T follicular helper cell (primary cell): ENCODE measurements at places on chromosomes 7 and 10.

- peak; percentile 57 for DNase-seq
Measured at GRCh38 chr10:73768881-73769280, 13.0 kb upstream of the CHCHD1 start.

DNA sequence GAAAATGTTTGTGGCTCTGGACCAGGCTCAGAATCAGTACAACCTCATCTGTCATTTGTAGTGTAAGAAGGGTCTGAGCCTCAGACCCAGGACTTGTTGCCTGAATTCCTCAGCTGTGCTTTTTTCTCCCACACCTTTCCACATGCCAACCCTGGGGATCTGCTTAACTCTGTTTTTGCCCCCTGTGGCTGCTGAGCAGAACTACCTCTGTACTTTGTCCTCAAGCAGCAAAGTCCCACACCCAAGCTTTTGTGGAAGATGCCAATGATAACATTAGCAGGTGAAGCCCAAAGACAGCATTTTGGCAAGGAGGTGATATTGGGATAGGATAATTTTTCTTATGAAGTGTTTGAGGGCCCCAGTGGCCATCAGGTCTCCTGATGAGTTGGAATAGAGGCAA is 5.8 kb upstream of the CYP2C18 start:
- DNase-seq: no peak

DNA sequence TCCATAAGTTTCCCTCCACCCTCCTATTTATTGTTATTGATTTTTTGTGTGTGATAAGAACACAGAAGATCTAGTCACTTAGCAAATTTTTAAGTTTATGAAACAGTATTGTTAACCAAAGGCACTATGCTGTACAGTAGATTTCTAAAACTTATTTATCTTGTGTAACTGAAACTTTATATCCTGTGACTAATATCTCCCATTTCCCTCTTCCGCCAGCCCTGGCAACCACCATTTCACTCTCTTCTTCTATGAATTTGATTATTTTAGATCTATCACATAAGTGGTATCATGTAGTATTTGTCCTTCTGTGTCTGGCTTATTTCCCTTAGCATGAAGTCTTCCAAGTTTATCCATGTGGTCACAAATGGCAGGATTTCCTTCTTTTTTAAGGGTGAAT is 144.3 kb upstream of the INHBA start:
- no peak for DNase-seq

DNA sequence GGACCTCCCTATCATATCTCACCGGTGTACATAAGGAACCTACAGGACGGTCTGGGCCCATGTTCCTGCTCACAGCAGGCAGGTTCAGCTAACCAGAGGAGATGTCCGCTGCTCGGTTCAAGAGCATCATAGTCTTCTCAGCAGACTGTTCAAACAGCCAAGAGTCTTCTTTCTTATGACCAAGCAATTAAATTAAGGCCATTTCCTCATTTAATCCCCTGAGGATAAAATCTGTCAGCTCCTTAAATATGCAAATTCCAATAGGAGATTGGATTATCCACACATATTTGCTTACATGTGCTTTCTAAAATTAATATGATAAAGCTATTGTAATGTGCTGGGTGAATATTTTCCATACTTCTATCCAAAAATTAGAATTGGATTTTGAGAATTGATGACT is 59.7 kb downstream of the LMBR1 start:
- no peak for DNase-seq

DNA sequence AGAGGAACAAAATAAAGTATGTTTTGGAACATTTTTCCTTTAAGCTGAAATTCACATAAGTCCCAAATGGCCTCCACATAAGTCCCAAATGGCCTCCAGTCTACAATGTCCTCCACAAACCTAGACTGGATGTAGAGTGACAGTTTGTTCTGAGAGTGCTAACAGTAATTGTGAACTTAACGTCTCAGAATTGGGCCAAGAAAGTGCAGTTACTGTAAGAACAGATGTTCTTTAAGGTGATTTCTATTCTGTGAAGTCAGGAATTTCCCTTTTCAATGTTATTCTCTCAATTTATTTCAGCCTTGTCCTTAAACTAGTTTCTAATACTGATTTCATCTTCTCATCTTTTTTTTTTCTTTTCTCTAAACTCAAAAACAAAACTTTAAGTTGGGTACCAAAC is 188.7 kb upstream of the SEMA3E start:
- no peak for DNase-seq

GRCh38 chr7:157517782-157518513 is 181.1 kb downstream of the DNAJB6 start:
- no peak for DNase-seq

GRCh38 chr10:73263693-73264347 is 11.4 kb upstream of the MRPS16 start:
- DNase-seq: no peak

GRCh38 chr7:120695848-120696247 is 162.1 kb downstream of the TSPAN12 start:
- DNase-seq: no peak

DNA sequence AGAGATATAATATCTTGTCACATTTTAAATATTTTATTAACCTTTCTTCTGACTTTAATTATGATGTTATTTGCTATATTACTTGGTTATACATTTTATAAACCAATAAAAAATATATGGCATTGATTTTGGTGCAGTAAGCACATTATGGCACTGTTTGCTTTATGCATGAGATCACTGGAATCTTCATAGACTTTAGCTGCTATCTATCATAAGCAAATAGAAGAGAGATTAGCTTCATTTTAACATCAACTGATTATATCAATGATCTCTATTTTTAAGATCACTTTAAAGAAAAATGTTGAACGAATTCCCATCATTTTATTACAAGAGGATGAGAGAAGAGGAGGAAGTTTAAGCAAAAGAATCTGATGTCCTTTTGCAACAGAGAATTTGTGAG is 58.6 kb upstream of the CDK1 start:
- no peak for DNase-seq

- DNase-seq: no peak
Measured at GRCh38 chr10:16989826-16990293, 139.8 kb downstream of the CUBN start.

DNA sequence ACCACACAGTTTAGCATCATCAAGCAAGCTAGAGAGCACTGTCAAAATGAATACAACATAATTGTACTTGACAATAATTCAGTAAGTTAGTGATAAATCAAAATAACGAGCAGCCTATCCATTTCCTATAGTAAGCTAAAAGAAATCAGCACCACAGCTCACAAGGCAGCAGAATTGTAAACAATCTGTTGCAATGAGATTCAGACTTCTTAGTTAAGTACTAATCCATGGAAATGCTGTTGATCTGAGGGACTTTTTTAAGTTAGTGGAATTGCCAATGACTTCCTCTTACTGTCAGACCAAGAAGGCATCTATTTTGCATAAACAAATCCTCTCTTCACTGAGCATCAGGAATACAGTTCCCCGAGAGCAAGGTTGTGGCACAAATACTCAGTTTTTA is 136.6 kb upstream of the CCDC6 start:
- DNase-seq: no peak

DNA sequence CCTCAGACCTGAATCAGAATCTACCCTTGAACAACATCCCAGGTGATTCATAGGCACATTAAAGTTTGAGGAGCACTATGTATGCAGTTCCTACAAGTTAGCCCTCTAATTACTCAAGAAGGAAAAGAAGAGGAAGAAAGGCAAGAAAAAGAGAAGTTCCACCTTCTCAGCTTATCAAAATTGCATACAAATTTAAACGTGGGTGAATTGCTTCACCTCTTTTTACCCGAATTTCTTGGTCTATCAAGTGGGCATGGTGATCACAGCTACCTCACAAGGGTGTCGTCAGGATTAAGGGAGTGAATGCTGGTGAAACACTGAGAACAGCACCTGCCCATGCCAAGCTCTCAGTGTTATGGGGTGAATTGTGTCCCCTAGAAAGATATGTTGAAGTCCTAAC is 43.8 kb upstream of the PAPSS2 start:
- no peak for DNase-seq

GRCh38 chr7:82087099-82087498 is 317.3 kb upstream of the HGF start:
- DNase-seq: no peak

DNA sequence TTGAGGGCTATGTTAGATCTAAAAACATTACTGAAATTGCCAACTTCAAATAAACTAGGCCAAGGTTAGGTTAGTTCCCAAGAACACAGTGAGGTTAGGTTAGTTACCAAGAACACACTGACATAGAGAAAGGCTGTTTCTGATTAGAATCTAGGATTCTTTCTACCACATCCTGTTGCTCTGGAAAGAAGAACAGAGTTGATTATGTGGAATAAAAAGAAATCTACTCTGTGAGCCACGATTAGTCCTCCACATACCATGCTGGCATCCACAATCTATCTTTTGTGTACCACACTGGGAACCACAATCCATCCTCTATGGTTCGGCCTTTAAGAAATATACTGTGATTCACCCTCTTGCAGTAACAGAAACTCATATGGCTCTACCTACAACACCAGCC is 91.4 kb downstream of the LRRTM3 start:
- DNase-seq: no peak

GRCh38 chr10:58775960-58776567 is 263.4 kb downstream of the BICC1 start:
- no peak for DNase-seq

GRCh38 chr10:32332299-32332750 is 14.6 kb downstream of the EPC1 start:
- peak; percentile 62 for DNase-seq

DNA sequence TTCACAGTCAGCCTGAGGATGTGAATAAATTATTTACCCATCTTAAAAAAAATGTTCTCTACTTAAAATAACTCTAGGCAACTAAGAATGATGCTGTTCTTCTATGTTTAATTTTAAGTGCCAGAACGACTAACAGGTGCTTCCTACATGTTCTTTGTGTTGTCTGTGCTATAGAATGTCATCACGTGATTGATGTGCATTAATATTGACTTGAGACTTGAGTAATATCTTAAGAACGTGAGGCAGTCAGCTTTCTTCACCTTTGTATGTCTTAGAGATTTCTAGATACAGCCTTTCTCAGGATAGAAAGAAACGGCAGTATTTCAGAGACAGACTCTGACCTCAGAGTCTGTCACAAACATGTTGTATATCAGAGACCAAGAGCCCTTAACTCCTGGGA is 274.6 kb downstream of the KCND2 start:
- DNase-seq: no peak

GRCh38 chr7:30139836-30140384 is 5.1 kb downstream of the MTURN start:
- DNase-seq: no peak

DNA sequence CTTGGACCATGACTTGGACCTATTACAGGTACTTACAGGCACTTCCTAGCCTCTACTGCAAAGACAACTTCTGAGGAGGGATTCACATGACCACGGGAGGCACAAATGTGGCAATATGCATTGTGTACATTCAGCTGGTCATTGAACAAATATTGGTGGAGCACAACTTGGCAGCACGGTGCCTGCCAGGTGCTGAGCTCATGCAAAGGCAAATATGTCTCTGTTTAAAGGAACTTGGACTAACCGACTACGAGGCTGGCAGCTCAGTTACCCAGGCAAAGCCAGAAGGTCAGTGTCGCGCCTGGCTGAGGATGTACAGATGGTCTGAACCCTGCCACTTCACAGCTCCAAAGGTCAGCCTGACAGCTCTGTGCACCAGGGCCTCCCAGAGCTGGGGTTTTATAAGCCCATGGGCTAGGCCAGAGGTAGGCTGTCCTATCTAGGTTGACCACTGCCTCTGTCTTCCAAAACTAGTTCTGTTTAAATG is 6.1 kb downstream of the DENND11 start:
- DNase-seq: no peak

- no peak for DNase-seq
Measured at GRCh38 chr7:45968856-45969541, 47.9 kb upstream of the IGFBP3 start.

- DNase-seq: no peak
Measured at GRCh38 chr7:47982610-47983009, 3.2 kb upstream of the HUS1 start.

DNA sequence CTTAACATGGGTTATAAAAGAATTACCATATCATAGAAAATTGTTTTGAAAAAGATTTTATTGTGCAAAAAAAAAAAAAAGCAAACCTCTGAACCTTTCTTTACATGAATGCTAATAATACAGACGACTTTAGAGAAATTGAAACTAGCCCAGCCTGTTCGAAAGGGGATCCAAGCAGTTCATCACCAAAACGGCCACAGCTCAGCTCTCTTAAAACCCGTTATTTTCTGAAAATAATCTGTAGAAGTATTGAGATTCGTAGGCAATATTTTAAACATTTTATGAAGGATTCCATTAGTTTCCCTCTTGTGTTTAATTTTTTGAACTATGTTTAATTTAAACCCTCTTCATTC is 9.9 kb upstream of the GSAP start:
- DNase-seq: no peak

DNA sequence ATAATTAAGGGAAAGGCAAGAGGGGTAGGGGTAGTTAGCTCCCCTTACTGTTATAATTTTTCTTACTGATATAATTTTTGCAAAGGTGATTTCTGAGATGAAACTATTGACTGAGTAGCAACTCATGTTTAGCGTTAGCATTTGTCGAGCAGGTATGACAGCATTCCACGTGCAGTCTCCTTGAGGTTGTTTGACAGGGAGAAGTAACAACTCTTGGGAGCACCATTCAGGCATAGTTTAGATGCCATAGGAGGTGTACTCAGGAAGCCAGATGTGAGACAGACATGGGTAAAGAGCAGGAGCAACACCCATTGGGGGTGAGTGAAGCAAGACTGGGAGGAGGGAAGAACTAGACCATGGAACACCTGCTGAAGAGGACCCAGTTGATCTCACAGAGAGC is 96.6 kb upstream of the KLF6 start:
- no peak for DNase-seq

DNA sequence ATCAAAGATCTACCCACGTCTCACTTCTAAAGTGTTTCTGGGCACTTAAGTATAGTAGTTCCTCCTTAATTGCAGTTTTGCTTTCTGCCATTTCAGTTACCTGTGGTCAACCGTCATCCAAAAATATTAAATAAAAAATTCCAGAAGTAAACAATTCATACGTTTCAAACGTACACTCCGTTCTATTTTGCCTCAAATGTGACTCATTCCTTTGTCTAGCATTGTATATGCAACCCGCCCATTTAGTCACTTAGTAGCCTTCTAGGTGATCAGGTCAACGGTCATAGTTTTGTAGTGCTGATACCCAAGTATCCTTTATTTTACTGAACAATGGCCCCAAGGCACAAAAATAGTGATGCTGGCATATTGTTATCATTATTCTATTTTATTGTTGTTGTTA is 33.8 kb downstream of the HGF start:
- DNase-seq: no peak

DNA sequence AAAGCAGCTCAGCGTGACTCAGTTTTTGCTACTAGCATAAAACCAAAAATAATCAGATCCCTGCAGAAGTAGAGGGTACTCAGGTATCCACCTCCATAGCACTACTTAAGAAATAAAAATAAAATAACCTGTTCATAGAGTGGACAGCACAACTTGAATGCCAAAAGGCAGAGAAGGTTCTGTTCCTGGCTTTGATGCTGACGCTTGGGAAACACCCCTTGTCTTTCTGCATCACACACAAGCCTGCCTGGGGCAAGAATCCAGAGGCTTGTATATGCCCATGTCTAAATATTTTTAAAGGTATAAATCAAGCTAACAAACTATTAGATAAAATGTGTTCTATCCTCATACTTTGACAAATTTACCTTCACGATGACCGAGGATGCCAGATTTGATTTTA is 207.3 kb downstream of the KIAA1217 start:
- DNase-seq: no peak
